ENCODE measurements at places on chromosomes 13 and 19.

DNA sequence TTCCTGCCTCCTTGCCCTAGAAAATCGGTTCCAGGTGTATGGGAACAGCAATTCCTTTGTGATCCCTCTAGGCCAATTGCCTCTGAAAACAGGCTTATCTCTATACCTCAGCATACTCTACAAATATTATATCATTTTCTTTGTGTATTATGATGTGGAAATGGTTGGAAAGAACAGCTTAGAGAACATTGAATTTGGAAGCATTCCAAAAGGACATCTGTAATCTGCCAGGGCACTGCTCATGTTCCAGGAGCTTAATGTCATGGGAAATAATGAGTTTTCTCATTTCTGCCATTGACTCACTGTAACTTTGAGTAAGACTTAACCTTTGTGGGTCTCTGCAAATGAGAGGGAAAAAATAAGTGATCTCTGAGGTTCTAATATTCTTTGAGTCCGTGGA is 147.3 kb downstream of the UFM1 start:
- no peak for DNase-seq

GRCh38 chr19:9995084-9995483 is 15.2 kb downstream of the COL5A3 start:
- DNase-seq: no peak

- DNase-seq: no peak
Observed at GRCh38 chr13:79781829-79782540, 301.0 kb downstream of the NDFIP2 start.

- DNase-seq: peak; percentile 26
Observed at GRCh38 chr19:11324748-11325389, 14.6 kb downstream of the RAB3D start.

Data from BE2C (cell line).